Stimulated activated CD8-positive, alpha-beta memory T cell treated with anti-CD3 and anti-CD28 coated beads, Interleukin-7, amount 100 ng/mL, for 24 hours (primary cell): ENCODE measurements at places on chromosomes 2 and 18.

- DNase-seq = no peak
Observed at GRCh38 chr18:8791171-8791651, 85.9 kb downstream of the MTCL1 start.

- no peak for DNase-seq
Observed at GRCh38 chr2:88180605-88181240, 10.6 kb downstream of the THNSL2 start.

GRCh38 chr2:227472265-227473121 lies 537 bp downstream of the AGFG1 start:
- no peak for DNase-seq

DNA sequence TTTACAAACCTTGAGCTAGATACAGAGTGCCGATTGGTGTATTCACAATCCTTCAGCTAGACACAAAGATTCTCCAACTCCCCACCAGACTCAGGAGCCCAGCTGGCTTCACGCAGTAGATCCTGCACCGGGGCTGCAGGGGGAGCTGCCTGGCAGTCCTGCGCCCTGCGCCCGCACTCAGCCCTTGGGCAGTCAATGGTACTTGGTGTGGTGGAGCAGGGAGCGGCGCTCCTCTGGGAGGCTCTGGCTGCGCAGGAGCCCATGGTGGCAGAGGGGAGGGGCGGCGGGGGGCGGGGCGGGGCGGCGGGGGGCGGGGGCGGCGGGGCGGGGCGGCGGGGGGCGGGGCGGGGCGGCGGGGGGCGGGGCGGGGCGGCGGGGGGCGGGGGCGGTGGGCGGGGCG lies 923.4 kb downstream of the SOCS6 start:
- DNase-seq = no peak

- no peak for DNase-seq
Observed at GRCh38 chr2:120526997-120527945, 181.3 kb downstream of the INHBB start.

- no peak for DNase-seq
Observed at GRCh38 chr2:46134531-46135227, 162.5 kb upstream of the EPAS1 start.

DNA sequence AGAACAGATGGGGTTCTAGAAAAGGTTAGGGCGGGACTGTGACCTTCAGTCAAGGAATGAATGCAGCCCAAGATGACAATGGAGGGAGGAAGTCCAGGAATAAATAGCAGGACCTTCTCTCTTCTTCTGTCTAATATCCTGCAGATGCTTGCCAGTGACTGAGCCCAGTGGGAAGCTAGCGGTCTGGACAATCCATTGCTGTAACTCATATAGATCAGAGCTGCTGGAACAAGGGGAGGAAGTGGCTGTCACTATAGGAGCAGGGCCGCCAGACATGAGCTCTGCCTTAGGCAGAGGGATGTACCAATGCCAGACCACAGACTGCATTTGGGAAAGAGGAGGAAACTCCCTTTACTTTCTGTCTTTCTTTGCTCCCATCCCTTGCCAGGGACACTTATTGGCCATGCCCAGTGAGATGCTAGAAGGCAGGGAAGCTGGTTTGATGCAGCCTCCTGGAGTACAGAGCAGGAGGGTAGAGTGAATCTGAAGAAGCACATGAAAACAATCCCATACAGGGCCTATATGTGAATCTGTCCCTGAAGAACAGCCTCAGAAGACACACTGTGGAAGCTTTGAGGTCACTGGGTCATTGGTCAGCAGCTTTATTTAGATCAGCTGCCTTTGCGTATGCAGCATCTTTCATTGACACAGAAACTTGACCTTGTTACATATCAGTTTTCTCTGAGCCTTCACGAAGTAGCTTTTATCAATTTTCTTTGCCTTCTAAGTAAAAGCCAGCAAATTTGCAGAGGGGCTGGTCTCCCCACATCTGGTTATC lies 65.4 kb downstream of the CCDC85A start:
- no peak for DNase-seq
